Astrocyte of the cerebellum (primary cell): ENCODE measurements at places on chromosomes 6 and 20.

- no peak for DNase-seq
These were observed 37.1 kb downstream of the SYNE1 start for GRCh38 chr6:152600022-152600421.

DNA sequence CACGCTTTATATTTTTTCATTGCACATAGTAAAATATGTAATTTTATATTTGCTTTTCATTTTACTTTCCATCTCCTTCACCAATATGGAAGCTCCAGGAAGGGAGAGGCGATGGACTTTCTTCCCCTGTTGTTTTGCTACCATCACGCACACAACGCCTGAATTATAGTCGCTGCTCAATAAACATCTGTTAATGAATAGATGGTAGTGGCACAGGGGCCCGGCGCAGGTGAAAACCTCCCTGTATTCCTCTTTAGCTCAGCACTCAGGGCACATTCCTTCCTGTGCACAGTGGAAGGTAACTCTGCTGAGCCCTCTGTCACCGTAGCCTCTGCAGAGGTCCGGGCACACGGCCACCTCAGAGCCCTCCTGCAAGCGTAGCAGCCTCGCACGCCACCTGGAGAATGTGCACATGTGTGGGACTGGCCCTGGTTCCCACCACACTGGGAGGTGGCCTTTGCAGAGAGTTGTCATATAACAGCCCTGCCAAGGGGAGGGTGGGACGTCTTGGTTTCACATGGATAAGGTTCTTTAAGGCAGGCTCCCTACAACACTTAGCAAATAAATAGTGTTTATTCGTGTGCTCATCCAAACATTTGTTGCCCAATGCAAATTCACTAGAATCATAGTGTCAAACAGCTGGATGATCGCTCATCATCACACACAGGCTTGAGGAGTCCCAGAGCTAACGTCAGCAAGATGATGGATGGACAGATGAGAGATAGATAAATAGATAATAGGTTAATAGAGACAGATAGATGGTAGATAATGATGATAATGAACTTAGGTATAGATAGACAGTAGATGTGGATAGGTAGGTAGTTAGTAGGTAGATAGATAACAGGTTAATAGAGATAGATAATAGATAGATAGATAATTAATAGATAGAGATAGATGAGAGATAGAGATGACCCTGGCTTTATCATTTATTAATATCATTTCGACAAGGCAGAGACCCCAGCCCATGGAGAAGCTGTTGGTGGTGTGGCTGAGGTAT, 32.3 kb upstream of the AFDN start:
- no peak for DNase-seq

- no peak for DNase-seq
These were observed 41.6 kb downstream of the OPRM1 start for GRCh38 chr6:154080461-154081189.

- DNase-seq = peak; percentile 24
These were observed 104.5 kb upstream of the RNF24 start for GRCh38 chr20:4119854-4120209.

DNA sequence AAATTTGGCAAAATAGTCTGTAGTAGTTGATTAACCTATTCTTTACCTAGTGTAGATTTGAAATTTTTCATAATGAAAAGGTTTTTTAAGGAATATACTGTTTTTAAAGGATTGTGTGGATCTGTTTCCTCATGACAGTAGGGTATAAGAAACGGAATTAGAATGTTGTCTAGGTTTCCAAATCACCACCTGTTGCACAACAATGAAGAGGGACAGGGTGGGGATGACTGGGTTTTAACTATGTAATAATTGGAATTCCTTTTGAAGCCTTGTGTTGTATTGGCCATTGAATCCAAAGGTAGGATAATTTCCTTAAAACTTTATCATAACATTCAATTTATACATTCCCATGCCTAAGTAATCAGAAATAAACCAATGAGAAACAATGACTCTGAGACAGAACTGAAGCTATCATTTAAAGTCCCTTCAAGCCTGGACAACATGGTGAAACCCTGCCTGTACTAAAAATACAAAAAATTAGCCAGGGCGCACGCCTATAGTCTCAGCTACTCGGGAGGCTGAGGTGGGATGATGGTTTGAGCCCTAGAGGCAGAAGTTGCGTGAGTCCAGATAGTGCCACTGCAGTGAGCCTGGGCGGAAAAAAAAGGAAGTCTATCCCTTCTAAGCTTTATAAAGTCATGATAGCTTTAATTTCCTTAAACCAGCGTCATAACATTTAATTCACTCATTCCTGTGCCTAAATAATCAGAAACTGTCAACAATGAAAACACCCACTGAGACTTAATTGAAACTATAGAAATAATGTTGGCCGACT, 18.3 kb upstream of the SLC17A5 start:
- DNase-seq = no peak

GRCh38 chr6:6006006-6006427, 708 bp downstream of the NRN1 start:
- no peak for DNase-seq

- DNase-seq = no peak
These were observed 232.2 kb downstream of the LY86 start for GRCh38 chr6:6820641-6821238.

DNA sequence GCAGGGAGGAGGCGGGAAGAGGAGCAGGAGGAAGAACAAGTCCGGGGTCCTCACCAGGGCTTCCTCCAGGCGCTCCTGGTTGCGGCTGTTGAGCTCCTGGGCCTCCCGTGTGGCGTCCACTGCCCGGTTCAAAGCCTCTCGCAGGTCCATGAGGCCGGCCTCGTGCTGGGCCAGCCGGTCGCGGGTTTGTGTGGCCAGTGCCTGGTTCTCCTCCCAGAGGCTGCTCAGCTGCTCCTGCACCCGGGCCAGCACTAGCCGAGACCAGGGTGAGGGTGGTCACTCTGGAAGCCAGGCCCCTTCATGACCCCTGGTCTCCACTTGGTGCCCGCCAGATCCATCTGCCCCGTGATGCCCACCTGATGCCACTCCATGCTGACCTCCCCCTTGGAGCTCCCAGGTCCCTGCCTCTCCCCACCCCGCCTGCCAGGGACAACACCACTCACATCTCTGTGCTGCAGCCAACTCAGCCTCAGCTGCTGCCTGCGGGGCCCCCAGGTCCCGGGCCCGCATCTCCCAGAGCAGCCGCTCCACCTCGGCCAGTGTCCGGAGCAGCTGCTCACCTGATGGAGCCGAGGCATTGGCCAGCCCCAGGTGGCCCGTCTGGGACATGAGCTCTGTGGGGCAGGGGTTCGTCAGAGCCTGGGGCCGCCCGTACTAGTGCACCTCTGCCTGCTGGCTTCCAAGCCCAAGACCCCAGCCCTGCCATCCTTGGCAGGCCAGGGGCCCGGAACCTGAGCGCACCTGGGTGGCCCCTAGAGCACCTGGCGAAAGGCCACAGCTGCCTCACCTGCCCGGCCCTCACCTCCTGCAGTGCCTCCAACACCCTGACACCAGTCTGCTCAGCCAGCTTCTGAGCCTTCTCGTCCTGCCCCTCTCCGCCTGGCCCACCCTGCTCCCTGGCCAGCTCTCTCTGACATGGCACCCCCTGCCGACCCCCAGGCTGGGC, 15.9 kb downstream of the ADRM1 start:
- no peak for DNase-seq

GRCh38 chr6:11852061-11852651, 73.6 kb upstream of the ADTRP start:
- peak; percentile 33 for DNase-seq

- DNase-seq = no peak
These were observed 266.0 kb downstream of the ADGRB3 start for GRCh38 chr6:68901044-68901443.

DNA sequence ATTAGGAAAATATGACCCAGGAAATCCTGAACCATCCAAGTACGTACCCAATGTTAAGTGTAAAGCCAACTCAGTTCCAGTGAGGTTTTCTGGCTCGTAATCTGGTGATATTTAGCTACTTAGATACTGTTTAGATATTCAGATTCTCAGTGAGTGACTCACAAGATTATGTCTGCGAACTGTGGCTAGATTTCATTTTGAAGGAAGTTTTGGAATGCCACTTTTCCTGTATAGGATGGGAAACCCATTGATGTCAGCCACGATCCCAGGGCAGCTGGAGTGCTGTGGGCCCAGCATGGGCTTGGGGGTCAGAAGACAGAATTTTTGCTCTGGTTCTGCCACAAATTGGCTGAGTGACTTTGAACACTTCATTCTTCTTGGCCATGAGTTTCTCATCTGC, 76.3 kb downstream of the TMEM170B start:
- peak; percentile 94 for DNase-seq

GRCh38 chr20:38498909-38499308, 26.3 kb downstream of the RALGAPB start:
- DNase-seq = no peak
